ENCODE measurements at places on chromosomes 4 and X. TPM values are rescaled to one million over a fixed set of nuclear protein-coding genes. Genes with fewer than 3 reads are reported as not detected.

LDOC1 gene
- 2.0 TPM for total RNA-seq

GRCh38 chr4:112007391-112007790, 137.9 kb upstream of the FAM241A start:
- DNase-seq, result no peak

DNA sequence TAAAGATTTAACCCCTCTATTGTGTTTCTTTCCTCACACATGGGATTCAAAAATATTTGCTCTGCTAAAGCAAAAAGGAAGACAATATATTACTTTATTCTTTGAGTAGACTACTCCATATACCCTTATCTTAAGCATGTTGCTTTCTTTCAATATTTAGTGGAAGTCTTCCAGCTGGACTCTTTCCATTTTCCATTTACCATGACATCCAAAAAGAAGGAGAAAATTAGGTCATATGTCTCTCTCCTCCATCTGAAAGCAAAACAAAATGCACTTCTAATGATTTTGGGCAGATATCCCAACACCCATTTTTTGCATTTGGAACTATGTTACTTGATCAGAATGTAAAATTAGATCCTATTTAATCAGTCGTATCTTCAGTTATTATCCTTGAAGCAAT, 1336.5 kb downstream of the PCDH19 start:
- no peak for DNase-seq

- DNase-seq, result no peak
Measured at GRCh38 chr4:136156947-136157346, 1375.3 kb downstream of the PCDH18 start.

GRCh38 chrX:121496966-121497365, 449.6 kb downstream of the GLUD2 start:
- no peak for DNase-seq

DNA sequence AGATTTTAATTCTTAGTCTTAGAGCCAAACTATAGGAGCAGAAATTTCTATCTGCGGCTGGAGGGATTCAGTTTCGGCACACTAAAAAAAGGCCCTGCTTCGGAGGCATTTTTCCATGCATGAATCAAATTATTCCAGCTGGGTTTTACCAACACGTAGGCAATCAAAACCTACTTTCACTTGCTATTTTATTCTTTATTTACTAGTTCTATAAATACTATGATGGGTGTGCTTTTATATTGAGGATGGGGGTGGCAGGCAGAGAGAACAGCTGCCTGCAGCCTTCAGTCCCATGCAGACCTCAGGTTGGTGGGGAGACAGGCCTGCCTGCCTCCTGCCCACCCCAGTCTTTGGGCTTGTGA, 609.8 kb downstream of the BCOR start:
- no peak for DNase-seq

SLC38A5 gene
- total RNA-seq, result 0.30 TPM

DSPP gene
- not detected for total RNA-seq

GRCh38 chr4:148077581-148077980, 345.7 kb downstream of the ARHGAP10 start:
- DNase-seq, result no peak

- DNase-seq, result no peak
Measured at GRCh38 chr4:112075906-112076305, 69.3 kb upstream of the FAM241A start.

DNA sequence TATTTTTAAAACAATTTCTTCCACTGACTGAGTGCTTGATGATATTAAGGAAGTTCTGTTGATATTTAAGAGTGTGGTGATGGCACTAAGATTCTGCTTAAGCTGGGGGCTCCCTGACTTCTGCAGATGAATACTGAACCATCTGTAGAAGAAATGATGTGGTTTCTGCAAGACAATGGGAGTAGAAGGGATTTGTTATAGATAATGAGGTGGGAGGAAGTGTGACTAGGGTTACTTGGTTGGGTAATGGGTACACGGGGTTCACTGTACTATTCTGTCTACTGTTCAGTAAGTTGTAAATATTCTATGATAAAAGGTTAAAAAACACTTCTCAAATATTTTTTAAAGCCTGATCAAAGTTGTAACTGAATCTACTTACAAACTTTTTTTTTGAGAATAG, 60.9 kb upstream of the TXK start:
- DNase-seq, result no peak

SLC25A43 gene
- total RNA-seq, result 7.3 TPM

- DNase-seq, result no peak
Measured at GRCh38 chrX:15745179-15745578, 7.1 kb downstream of the CA5B start.

VAMP7 gene
- 19.5 TPM for total RNA-seq

MORC4 gene
- 8.5 TPM for total RNA-seq

ZAR1 gene
- not detected for total RNA-seq

FAAH2 gene
- 9.4 TPM for total RNA-seq

- DNase-seq, result no peak
Measured at GRCh38 chr4:47315346-47315745, 148.2 kb downstream of the COMMD8 start.

- no peak for DNase-seq
Measured at GRCh38 chr4:165293927-165294649, 33.4 kb upstream of the MSMO1 start.

DNA sequence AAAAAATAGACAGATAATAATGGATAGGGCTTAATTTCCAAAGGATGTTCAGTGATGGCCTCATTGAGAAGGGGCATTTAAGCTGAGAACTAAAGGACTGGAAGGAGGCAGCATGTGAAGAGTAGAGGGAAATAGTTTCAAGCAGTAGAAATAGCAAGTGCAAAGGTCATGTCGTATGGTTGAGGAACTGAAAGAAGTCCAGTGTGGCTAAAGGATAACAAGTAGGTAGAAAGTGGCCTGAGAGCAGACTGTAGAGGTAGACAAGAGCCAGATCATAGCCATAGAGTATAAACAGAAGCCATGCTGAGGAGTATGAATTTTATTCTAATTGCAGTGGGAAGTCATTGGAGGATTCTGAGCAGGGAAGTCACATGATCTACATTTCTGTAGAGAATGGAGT, 72.3 kb downstream of the GRIA3 start:
- DNase-seq, result no peak

GRCh38 chr4:100190643-100191600, 654 bp upstream of the DDIT4L start:
- DNase-seq, result no peak

PNMA5 gene
- not detected for total RNA-seq

GRCh38 chr4:129994715-129995114, 898.8 kb downstream of the C4orf33 start:
- no peak for DNase-seq

PSAPL1 gene
- not detected for total RNA-seq

GRCh38 chrX:70479922-70480659, 35.5 kb downstream of the DLG3 start:
- DNase-seq, result no peak

HMGN5 gene
- total RNA-seq, result 2.5 TPM

DNA sequence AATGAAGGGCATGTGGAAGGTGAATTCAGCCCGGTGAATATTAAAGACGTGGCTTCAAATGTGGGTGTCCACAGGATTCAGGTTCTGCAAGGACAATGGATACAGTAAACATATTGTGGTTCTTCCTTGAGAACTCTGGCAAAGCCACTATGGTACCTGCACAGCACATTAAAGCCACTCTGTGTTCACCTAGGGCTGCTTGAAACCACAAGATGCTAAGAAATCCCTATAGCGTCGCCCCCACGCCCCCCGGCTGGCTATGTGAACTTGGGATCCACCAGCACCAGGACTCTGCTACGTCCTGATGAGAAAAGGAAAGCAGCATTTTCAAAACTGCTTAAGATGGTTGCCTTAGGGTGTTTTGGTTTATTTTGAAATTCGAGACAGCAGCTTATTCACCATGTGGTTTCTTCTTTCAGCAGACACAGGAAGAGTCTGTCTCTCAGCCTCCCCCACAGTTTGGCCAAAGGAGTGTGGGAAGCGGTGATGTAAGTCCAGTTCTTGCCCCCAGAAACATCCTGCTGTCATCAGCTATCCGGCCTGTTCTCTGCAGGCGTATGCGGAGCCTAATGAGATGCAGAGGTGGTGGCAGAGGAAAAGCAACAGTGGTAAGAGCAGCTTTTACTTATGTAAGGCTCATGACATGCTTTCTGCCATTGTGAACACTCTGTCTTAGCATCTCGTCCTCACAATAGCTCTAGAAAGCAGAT, 111.5 kb downstream of the AFAP1 start:
- DNase-seq, result no peak

GRCh38 chr4:31307029-31307428, 586.9 kb downstream of the PCDH7 start:
- DNase-seq, result no peak
